ENCODE measurements at places on chromosomes 13 and 19.
A peak's percentile ranks its signal among the peaks of the same experiment; 100 is the strongest.

DNA sequence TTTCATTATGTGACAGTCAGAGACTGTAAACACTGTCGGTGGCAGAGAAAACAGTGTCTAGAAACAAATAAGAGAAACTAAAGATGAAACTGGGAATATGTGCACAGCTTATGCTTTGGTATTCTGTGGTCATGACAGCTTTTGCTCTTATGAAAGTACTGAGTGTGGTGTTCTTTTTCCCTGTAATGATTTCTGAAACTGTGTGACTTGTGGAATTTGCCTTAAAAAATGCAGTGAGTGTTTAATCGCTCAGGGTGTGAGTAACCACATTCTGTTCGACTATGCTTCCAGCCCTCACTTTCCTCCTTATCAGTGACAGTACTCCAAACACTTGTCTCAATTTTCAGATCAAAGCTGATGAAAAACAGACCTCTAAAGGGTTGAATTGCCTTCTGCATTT is 66.9 kb upstream of the DIAPH3 start:
- DNase-seq: peak; percentile 25

GRCh38 chr13:60032851-60033250 is 130.9 kb downstream of the DIAPH3 start:
- no peak for DNase-seq

GRCh38 chr19:49436381-49437017 is 4.8 kb downstream of the SLC17A7 start:
- no peak for DNase-seq

- DNase-seq: no peak
Observed at GRCh38 chr13:104170980-104171555, 1104.9 kb upstream of the SLC10A2 start.

- DNase-seq: no peak
Observed at GRCh38 chr19:44660081-44660480, 11.2 kb upstream of the CEACAM19 start.

DNA sequence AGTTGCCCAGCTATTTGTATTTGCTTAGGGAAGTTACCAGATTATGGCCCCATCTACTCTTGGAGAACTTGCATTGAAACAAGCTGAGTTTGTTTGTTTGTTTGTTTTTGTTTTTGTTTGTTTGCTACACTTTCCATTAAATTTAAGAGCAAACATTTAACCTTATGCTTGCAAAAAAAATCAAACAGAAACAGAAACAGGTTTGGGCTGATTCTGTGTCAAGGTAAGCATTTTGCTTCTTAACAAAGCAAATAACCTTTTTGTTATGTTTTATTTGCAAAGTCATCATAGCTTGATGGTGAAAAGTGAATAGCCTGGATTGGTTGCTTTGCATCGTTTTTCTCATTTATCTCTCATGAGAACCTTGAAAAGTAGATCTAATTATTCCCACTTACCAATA is 531.8 kb downstream of the EFNB2 start:
- no peak for DNase-seq

DNA sequence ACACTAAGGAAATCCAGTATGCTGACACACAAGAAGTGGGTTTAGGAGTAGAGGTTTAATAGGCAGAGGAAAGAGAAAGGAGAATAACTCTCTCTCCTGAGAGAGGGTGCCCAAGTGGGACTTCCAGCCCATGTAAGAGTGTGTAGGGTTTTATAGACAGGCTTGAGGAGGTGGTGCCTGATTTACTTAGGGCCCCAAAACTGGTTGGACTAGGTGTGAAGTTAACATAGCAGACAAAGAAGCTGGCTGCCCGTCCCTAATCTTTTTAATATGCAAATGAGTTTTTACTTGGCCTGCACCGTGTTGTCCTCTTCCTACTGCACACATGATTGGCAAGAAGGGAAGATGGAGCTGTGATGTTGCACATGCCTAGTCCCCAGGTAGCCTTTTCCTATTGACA is 752.5 kb upstream of the SLITRK5 start:
- DNase-seq: no peak

DNA sequence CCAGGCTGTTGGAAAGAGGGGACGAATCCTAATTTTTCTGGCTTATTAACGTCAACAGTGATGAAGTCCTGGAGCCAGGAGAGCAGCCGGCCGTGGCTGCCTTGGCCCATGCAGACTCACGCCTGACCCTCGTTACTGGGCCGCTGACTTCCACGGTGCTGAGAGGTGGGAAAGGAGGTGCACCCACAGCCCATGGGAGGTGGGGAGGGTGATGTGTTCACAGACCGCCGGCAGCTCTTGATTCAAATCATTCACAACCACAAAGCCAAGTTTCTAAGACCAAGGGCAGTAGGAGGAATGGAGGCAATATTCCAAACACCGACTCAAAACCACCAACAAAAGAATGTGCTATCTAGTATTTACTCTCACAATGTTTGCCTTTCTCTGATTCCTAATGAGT is 24.3 kb downstream of the COL4A2 start:
- no peak for DNase-seq

GRCh38 chr19:49391581-49392399 is 3.7 kb downstream of the KASH5 start:
- peak; percentile 73 for DNase-seq

DNA sequence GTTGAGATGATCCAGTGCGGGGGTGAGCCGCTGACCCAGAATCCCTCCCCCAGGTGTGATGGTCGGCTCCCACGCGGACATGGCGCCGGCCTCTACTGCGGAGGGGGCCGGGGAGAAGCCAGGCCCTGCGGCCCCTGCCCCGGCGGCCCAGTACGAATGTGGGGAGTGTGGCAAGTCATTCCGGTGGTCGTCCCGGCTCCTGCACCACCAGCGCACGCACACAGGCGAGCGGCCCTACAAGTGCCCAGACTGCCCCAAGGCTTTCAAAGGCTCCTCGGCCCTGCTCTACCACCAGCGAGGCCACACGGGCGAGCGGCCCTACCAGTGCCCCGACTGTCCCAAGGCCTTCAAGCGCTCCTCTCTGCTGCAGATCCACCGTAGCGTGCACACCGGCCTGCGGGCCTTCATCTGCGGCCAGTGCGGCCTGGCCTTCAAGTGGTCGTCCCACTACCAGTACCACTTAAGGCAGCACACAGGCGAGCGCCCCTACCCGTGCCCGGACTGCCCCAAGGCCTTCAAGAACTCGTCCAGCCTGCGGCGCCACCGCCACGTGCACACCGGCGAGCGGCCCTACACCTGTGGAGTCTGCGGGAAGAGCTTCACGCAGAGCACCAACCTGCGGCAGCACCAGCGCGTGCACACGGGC is 3.7 kb upstream of the NAT14 start:
- no peak for DNase-seq

GRCh38 chr13:50955798-50956197 is 46.2 kb downstream of the RNASEH2B start:
- no peak for DNase-seq

DNA sequence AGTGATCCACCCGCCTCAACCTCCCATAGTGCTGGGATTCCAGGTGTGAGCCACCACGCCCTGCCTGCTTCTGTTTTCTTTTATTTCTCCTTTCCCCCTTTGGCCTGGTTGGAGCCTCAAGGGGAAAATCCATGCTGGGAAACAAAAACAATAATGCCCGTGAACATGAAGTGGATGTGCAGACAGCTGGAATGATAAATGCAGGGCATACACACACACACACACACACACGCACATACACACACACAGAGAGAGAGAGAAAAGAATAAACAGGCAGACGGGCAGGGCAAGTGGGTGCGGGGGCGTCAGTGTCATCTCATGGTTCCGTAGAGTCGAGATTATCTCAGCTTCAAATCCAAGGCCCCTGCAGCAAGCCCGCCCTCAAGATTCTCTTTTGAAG is 4.4 kb upstream of the PLEKHF1 start:
- DNase-seq: no peak

- DNase-seq: no peak
Observed at GRCh38 chr13:23212671-23213070, 31.9 kb downstream of the SGCG start.

DNA sequence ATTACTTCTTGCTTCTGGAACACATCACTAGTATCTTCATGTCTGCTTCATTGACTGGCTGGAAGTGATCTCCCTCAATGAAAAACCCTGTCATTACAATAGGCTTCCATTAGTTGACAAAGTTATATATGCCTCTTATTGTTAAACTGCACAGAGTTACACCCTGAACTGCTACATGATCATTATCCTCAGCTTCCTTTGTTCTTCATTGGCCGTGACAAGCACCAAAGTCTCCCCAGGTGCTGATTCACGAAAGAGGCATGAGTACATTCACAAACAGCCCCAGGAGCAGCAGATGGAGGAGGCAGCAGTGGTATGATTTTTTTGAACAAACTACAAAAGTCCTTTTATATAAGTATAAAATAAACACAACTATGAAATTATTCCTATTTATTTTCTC is 51.4 kb downstream of the VWA8 start:
- DNase-seq: no peak

GRCh38 chr19:32022731-32023563 is 322.5 kb upstream of the ZNF507 start:
- no peak for DNase-seq

- DNase-seq: no peak
Observed at GRCh38 chr13:28655561-28655960, 3.4 kb upstream of the POMP start.

DNA sequence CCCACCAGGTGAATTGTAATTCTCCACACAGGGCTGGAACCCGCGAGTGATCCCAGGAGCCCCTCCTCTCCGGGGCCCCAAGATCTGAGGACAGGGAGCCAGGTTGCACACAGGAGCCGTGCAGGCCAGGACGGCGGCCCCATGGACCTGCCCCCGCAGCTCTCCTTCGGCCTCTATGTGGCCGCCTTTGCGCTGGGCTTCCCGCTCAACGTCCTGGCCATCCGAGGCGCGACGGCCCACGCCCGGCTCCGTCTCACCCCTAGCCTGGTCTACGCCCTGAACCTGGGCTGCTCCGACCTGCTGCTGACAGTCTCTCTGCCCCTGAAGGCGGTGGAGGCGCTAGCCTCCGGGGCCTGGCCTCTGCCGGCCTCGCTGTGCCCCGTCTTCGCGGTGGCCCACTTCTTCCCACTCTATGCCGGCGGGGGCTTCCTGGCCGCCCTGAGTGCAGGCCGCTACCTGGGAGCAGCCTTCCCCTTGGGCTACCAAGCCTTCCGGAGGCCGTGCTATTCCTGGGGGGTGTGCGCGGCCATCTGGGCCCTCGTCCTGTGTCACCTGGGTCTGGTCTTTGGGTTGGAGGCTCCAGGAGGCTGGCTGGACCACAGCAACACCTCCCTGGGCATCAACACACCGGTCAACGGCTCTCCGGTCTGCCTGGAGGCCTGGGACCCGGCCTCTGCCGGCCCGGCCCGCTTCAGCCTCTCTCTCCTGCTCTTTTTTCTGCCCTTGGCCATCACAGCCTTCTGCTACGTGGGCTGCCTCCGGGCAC is 3.9 kb downstream of the FFAR1 start:
- DNase-seq: no peak

- no peak for DNase-seq
Observed at GRCh38 chr13:75938811-75939560, 302.9 kb downstream of the LMO7 start.

DNA sequence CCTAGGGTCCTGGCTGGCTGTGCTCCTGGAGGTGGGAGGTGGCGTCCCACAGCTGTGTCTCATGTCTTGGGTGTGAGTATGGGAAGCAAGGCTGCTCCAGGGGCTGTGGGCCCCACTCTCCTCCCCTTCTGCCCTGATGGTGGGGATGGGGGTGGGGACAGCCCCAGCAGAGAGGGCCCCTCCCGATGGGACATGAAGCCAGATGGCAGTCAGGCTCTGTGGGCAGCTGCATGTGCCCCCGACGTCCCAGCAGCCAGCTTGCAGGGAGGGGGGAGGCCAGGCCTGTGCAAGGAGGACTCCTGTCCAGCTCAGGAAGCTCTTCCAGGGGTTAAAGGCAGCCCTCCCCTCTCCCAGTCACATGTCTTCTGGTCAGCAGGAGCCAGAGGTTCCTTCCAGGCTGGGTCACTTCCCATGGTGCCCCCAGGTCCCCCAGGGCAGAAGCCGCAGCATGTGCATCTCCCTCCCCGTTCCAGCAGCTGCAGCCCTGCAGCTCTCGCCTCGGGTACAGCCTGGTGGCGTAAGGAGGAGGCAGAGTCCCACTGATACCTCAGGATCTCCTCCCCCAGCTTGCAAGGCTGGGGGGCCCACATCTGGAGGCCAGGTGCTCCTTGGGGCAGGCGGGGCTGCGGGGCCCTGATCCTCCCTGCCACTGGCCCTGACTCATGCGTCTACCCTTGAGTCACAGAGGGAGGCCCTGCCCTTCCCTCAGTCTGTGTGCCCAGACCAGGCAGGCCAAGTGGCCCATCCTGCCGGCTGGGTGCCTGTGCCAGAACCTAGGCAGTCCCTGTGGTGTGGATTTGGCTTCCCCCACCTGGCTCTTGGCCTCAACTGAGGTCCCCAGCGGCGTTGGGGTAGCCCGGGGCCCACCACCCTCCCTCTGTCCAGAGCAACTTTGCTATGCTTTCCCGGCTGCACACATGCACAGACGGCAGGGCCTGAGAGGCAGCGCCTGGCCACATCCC is 13.0 kb downstream of the YIPF2 start:
- DNase-seq: peak; percentile 47

GRCh38 chr19:19816679-19817078 is 4.9 kb downstream of the ZNF506 start:
- no peak for DNase-seq

- no peak for DNase-seq
Observed at GRCh38 chr19:53958168-53958571, 4.6 kb upstream of the CACNG8 start.

DNA sequence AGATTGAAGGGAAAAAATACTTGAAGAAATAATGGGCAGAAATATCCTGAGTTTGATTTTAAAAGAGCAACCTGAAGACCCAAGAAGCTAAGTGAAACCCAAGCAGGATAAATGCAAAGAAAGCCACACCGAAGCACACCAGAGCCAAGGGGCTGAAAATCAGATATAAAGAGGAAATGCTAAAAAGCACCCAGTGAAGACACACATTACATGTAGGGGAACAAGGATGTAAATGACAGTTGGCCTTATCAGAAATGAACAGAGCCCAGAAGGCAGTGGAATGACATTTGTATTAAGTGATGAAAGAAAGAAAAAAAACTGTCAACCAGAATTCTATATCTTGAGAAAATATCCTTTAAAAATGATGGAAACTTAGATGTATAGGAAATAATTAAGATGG is 139.1 kb downstream of the SLC7A1 start:
- no peak for DNase-seq

- no peak for DNase-seq
Observed at GRCh38 chr13:30857018-30857417, 49.1 kb upstream of the MEDAG start.

DNA sequence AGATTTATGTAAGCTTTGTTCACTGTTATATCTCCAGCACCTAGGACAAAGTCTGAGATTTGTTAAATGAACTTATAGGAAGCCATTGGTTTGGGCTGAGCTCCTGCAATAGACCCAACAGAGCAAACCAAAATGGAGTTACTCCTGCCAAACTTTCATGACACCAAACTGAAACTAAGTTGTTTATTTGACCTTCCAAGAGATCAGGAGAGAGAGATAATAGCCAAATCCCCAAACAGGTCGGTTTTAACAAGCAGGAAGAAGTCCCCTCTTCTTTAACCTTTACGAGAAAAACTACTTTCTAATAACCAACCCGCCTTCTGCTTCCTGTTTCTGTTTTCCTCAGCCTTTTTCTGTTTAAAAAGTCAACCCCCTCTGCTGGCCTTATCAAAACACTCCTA is 54.9 kb upstream of the ATP12A start:
- DNase-seq: no peak

- no peak for DNase-seq
Observed at GRCh38 chr19:28234637-28235036, 978.3 kb downstream of the UQCRFS1 start.

GRCh38 chr13:66992719-66993118 is 237.4 kb downstream of the PCDH9 start:
- no peak for DNase-seq

GRCh38 chr13:73244467-73244866 is 185.7 kb downstream of the KLF5 start:
- DNase-seq: no peak
